Colonic mucosa (tissue), 4 donors: ENCODE measurements at places on chromosomes 7 and 10. TPM values are rescaled to one million over a fixed set of nuclear protein-coding genes. Genes with fewer than 3 reads are reported as not detected.

- DNase-seq: no peak
Observed at GRCh38 chr10:75189266-75190096, 21.1 kb upstream of the VDAC2 start.

GRCh38 chr10:79286318-79286951, 60.8 kb upstream of the PPIF start:
- DNase-seq: peak; percentile 70

DNA sequence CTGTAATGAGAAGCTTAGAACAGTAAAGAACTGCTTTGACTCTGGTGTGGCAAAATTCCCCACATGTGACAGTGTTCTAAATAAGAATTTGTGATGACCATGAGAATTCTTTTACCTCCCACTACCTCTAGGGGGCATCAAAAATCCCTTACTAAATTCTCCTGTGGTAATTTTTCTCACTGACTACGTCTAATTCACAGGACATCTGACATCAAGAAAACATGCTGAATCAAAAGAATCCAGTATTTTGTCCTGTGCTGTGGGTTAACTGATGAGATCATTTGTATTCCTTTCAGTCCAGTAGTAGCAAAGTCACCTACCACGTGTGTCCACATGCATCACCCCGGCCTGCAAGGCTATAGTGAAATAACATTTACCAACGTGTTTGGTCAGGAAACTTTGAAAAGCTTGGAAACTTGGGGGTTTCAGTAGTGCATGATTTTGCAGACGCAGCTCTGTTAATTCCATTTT, 103.8 kb downstream of the ATE1 start:
- no peak for DNase-seq

- DNase-seq: no peak
Observed at GRCh38 chr7:27183682-27184336, 1.2 kb downstream of the HOXA11 start.

- DNase-seq: no peak
Observed at GRCh38 chr10:88086187-88086960, 222.9 kb downstream of the PTEN start.

- DNase-seq: no peak
Observed at GRCh38 chr7:74084722-74085578, 1.3 kb downstream of the LIMK1 start.

GRCh38 chr10:17415046-17415658, 39.2 kb downstream of the ST8SIA6 start:
- no peak for DNase-seq

DNA sequence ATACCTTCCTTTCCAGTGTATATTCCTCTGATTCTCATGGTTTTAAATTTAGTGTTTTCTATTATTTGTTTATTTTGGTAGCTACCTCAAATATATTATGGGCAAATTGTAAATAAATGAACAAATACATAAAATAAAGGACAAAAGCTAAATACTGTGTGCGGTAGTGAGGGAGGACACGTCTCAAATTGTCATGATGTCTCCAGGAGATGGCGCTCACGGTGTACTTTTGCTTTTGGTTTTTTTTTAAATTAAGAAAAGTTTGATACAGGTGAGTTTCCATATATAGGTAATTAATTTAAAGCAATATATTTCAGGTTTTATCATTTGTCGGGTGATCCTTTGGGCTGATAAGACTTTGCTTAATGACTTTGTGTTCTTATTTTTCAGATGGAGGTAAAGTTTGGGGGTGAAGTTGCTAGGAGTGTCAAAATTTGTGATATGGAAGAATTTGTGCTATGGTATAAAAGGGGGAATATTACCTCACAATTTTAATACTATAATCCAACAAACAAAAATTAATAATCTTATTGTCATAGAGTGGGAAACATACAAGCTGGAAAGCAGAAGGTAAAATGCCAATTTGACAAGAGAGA, 68.4 kb upstream of the TMEM229A start:
- peak; percentile 29 for DNase-seq

DNA sequence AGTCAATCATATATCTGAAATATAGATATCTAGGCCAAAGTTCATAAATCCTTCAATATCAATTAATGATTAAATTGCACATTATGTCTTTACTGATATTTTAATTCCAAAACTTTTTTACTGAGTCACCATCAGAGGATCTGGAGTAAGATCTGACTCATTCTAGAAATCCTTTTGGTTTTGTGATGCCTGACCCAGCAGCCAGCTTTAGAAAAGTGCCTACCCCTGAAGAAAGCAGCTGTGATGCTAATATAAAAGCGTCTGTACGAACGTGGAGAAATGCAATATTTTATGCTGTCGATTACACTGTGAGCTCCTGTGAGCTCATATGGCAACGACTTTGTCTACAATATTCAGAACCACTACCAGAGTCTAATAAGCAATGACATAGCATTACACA, 142.5 kb upstream of the LRRTM3 start:
- no peak for DNase-seq

GRCh38 chr10:95423164-95424005, 132.6 kb upstream of the PDLIM1 start:
- no peak for DNase-seq

DNA sequence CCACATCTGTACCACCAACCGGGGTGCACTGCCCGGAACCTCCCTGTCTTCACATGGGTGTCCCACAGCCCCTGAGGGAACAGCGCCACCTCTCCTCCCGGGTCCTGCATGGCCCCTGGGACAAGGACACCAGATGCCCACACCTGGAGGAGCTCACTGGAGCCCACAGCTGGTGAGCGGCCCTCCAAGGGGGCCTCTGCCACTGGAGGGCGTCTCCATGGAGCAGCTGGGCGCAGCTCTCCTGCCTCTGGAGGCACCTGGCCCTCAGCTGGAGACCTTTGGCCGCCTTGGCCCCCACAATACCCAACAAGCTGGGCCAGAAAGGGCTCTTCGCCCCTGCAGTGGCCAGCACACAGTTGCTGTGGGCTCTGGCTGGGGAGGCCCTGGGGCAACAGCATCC, 7.3 kb upstream of the NKX6-2 start:
- DNase-seq: no peak

- DNase-seq: no peak
Observed at GRCh38 chr7:3087243-3087755, 43.6 kb upstream of the CARD11 start.

DNA sequence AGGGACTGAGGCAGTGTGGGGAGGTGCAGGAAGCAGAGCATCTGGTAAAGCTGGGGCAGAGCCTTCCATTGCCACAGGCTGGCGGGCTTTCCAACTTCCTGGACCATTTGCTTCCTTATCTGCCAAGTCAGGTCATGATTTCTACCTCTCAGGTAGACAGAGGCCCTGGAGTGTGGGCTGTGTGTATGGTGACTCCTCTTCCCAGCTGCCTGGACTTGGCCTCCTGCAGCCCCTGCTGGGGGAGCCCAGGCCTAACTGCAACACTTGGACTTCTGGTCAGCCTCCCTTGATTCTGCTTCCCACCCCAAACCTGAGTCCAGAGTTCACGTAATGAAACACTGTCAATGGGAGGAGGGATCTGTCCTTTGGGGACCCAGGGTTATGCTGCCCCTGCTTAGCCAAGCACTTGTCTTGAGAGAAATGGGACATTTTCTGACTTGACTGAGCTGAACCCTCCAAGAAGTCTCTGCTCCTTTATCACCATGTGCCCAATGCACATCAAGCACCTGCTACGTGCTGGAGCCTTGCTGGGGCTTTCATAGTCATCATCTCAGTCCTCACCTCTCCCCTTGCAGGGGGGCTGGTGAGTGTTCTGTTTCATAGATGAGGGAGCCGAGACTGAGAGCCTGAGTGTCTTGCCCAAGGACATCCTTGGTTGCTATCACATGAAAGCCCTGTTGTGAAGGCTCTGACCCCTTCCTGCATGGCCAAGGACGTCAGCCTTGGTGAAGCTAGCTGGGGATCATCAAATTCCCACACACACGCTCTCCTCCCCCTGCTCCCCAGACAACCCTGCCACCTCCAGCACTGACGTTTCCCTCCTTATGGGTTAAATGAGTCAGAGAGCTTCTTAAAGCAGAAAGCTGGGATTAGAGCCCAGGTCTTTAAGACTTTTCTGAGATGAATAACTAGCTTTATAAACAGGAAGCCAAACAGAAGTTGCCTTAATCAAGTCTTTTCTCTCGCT, 3.4 kb downstream of the CLEC2L start:
- no peak for DNase-seq

- DNase-seq: no peak
Observed at GRCh38 chr7:1197997-1198625, 34.6 kb upstream of the UNCX start.

- DNase-seq: no peak
Observed at GRCh38 chr7:108308276-108308675, 148.0 kb downstream of the NRCAM start.

DNA sequence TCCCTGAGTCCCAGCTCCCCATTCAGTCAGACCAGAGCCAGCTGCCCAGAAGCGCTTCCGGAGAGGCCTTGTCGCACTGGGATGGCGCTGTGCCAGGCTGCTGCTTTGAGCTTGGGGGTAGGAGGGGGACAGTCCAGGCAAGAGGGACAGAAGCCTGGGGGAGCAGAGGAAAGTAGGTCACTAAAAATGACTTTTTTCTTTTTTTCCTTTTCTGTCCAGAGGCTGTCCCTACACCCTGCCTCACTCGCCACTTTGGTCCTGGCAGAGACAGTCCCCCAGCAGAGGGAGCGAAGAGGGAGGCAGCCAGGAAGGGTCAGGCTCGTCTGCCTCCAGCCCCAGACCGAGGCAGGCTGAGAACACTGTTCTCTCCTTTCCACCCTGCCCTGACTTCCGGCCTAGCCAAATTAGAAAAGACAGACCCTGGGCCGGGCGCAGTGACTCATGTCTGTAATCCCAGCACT, 15.8 kb upstream of the TRIM8 start:
- no peak for DNase-seq

DNA sequence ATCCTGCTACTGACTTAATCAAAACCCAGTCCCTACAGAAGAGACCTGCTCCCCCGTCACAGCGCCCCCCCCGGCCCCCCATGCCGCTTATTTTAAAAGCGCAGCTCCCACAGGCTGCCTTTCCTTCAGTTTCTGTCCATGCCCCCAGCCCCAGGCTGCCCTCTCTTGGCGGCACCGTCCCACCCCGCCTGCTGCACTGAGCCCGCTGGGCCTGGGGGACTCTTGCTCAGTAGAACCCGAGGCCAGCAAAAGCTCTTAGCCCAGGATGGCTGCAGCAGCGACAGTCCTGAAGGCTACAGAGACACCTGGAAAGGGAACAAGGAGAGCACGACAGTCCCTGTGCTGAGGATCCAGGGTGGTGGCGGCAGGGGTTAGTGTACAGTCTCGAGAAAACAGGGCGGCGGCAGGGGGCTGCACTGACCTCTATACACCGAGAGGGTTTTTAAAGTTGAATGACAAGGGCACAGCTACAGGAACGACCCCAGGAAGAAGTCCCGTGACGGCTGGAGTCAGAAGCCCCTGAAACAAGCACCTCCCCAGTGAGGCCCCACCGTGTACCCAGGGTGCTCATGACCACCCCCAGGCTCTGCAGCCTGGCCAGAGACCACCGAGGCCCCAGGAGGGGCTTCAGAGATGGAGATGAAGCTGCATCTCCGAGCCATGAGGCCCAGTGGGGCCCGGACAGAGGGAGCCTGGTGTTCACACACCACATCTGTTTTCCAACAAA, 54.4 kb downstream of the ZRANB1 start:
- no peak for DNase-seq

- peak; percentile 40 for DNase-seq
Observed at GRCh38 chr10:103692436-103692951, 162.9 kb downstream of the SH3PXD2A start.

- DNase-seq: no peak
Observed at GRCh38 chr7:136293272-136293671, 316.1 kb upstream of the MTPN start.

- DNase-seq: peak; percentile 60
Observed at GRCh38 chr10:68550747-68551411, 9.3 kb upstream of the TET1 start.

DNA sequence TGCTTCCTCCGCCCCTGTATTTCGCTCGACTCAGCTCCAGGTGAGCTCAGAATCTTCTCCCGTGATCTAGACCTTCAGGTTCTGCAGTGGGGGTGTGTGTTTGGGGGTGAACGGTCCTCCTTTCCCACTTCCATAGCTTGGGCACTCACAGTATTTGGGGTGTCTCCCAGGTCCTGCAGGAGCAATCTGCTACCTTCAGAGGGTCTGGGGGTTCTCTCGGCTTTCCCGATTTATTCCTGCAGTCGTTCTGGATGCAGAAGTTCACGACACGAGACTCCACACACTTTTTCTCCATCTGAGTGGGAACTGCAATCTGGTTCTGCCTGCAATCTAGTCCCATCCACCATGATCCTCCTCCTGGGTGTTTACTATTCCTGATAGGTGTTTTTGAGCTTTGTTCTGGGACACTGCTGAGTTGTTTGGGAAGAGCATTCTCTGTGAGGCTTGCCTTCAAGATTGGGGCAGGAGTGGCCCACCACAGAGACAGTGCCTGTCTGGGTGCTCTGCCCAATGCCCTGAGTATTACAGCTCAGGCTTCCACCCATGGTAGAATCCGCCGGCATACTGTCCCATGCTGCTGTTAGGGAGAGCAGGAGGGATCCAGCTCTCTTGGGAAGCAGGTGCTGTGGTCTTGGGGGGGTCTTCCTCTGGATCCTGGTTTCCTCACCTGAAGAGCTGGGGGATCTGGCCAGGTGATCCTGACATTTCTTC, 29.8 kb downstream of the JAKMIP3 start:
- DNase-seq: no peak

DNA sequence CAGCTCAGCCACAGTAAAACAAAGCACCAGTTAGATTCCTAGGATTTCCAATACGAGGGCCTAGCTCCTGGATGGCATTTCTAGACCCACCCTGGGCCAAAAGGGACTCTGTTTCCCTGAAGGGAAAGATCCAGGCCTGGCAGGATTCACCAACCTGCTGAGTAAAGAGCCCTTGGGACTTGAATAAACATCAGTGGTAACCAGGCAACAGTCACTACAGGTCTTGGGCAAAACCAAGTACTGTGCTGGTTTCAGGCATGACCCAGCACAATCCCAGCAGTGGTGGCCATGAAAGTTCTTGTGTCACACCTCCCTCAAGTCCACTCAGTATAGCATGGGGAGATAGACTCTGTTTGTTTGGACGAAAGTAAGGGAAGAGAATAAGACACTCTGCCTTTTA, 31.0 kb upstream of the STARD3NL start:
- DNase-seq: no peak

CDHR1 gene
- total RNA-seq: 99.3 TPM

PVRIG gene
- total RNA-seq: 0.53 TPM

MRC1 gene
- 19.2 TPM for total RNA-seq

FFAR4 gene
- total RNA-seq: 44.2 TPM

TMEM213 gene
- total RNA-seq: not detected

ARHGEF5 gene
- total RNA-seq: 67.1 TPM

ZNF394 gene
- 26.4 TPM for total RNA-seq

SPDYE2 gene
- not detected for total RNA-seq

VSTM4 gene
- 3.1 TPM for total RNA-seq

AKR1C8 gene
- not detected for total RNA-seq

CC2D2B gene
- total RNA-seq: 0.48 TPM

CPA2 gene
- total RNA-seq: 5.2 TPM
